ENCODE measurements at places on chromosomes 4 and X. TPM values are rescaled to one million over a fixed set of nuclear protein-coding genes. Genes with fewer than 3 reads are reported as not detected.

DNA sequence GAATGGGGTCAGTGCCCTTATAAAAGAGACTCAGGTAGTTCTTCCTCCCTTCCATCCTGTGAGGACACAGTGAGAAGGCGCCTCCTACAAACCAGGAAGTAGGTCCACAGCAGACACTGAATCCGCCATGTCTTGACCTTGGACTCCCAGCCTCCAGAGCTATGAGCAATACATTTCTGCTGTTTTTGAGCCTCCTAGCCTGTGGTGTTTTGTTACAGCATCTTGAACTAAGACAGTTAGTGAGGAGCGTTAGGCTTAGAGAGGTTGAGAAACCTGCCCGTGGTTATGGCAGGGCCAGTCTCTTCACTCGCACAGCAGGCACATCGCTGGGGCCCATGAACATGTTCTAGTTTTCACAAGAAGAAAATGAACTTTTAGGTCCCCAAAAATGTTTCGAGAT lies 19.7 kb downstream of the SHROOM2 start:
- no peak for DNase-seq

- no peak for DNase-seq
These were observed 5.8 kb downstream of the CMC4 start for GRCh38 chrX:155065035-155065734.

DNA sequence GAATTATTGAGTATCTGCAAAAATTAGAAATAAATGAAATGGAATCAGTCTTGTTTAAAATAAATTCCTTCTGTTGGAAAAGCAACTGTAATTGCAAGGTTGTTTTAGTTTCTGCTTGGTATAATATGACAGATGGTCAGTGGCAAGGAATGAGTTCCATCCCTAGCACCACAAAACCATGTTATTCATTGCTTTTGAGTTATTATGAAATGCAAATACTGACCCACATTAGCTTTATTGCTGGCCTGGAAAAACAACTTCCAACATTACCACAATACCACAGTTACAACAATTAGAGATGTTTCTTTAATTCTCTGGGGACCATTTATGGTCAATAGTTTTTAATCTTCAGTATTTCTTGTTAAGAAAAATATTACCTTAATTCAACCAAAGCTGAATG lies 194.4 kb downstream of the TMA16 start:
- DNase-seq: no peak

GRCh38 chr4:73211968-73212367 lies 46.6 kb downstream of the ANKRD17 start:
- DNase-seq: no peak

GRCh38 chr4:93761286-93761685 lies 67.3 kb upstream of the ATOH1 start:
- no peak for DNase-seq

DNA sequence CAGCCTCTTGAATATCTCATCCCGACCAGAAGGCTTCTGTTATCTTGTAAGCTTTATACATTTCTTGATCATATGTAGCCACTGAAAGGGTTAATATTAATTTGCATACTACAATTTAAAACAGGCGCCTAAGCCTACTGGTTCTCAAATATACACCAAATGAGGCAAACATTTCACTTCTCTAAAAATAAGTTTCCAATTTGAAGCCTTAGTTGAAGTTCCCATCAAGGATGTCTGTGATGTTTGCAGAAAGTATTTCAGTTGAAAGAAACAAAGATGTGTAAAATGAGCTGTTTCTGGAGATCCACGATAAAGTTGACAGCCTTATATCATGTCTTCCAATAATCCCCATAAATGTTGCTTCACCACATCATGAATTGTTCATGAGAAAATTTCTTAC lies 70.6 kb downstream of the KIT start:
- DNase-seq: no peak

- DNase-seq: no peak
These were observed 135.3 kb upstream of the LDB2 start for GRCh38 chr4:17033768-17034181.

DNA sequence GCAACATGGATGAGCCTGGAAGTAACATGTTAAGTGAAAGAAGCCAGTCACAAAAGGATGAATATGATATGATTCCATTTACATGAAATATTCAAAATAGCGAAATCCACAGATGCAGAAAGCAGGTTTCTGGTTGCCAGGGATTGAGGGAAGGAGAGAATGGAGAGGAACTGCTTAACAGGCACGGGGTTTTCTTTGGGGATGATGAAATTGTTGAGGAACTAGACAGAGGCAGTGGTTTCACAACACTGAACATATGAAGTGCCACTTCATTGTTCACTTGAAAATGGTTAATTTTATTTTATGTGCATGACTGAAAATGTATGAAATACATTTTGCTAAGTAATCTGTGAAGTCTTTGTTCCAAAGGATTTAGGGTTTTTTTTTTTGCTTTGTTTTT lies 182.5 kb upstream of the TBL1X start:
- DNase-seq: no peak

GRCh38 chrX:22078117-22078516 lies 46.0 kb downstream of the PHEX start:
- DNase-seq: no peak

GRCh38 chrX:103338663-103339062 lies 8.6 kb downstream of the TCEAL7 start:
- DNase-seq: no peak

DNA sequence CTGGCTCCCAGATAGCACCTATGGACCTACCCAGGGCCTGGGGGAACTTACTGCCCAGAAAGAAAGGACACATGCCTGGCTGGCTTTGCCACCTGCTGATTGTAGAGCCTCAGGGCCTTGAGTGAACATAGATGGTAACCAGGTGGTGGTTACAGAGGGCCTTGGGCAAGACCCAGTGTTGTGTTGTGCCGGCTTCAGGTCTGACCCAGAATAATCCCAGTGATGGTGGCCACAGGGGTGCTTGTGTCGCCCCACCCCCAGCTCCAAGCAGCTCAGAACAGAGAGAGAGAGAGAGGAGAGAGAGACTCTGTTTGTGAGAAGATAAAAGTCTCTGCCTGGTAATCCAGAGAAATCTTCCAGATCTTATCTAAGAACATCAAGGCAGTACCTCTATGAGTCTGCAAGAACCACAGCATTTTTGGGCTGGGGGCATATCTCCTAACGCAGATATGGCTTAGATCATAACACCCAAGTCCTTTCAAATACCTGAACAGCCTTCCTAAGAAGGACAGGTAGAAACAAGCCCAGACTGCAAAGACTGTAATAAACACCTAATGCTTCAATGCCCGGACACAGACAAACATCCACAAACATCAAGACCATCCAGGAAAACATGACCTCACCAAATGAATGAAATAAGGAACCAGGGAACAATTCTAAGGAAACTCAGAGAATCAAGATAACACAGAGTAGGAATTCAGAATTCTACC lies 16.3 kb upstream of the RP2 start:
- no peak for DNase-seq

PRSS12 gene
- polyA plus RNA-seq: 0.05 TPM

MAGEC2 gene
- not detected for polyA plus RNA-seq

CT45A5 gene
- not detected for polyA plus RNA-seq

NR3C2 gene
- polyA plus RNA-seq: 2.7 TPM

DGKQ gene
- 2.6 TPM for polyA plus RNA-seq

TLR10 gene
- polyA plus RNA-seq: not detected

IL13RA1 gene
- polyA plus RNA-seq: not detected

Measured in CD4-positive, CD25-positive, alpha-beta regulatory T cell (primary cell).